ENCODE measurements at places on chromosomes 1 and 21. TPM values are rescaled to one million over a fixed set of nuclear protein-coding genes. Genes with fewer than 3 reads are reported as not detected.

GRCh38 chr1:24939040-24939674 lies 9.1 kb upstream of the RUNX3 start:
- peaks cover 43% of the 10 kb centered on the region for H3K36me3 ChIP-seq
- peaks cover 77% of the 10 kb centered on the region for H3K4me1 ChIP-seq
- no peaks in the 10 kb centered on the region for H3K27me3 ChIP-seq
- no peak overlapping the region for H3K27ac ChIP-seq
- no peak for DNase-seq

KRTAP26-1 gene
- total RNA-seq = not detected

SLC1A7 gene
- not detected for total RNA-seq

KRTAP11-1 gene
- not detected for total RNA-seq

ARF1 gene
- 267 TPM for total RNA-seq

COA6 gene
- total RNA-seq = 46.5 TPM

GRCh38 chr21:45461369-45461750 lies 56.4 kb downstream of the COL18A1 start:
- H3K4me1 ChIP-seq = no peaks in the 10 kb centered on the region
- no peak overlapping the region for H3K4me3 ChIP-seq
- H3K27me3 ChIP-seq = peaks cover 14% of the 10 kb centered on the region
- H3K36me3 ChIP-seq = no peaks in the 10 kb centered on the region
- DNase-seq = no peak

DNA sequence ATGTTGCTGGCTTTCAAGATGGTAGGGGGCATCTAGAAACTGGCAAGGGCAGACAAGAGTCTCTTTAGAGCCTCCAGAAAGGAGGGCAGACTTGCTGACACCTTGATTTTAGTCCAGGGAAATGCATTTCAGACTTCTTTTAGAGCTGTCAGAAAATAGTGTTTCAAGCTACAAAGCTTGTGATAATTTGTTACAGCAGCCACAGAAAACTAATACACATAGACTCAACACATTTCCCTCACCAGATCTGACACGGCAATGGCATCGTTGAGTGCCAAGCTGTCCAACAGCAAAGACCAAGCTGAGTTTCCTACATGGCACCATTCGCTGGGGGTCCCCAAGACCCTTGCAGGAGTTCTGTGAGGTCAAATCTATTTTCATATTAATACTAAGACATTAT lies 62.0 kb downstream of the SLC9A1 start:
- H3K4me1 ChIP-seq = peaks cover 6% of the 10 kb centered on the region
- no peak for DNase-seq
- H3K27ac ChIP-seq = no peak overlapping the region
- H3K27me3 ChIP-seq = no peaks in the 10 kb centered on the region

DNA sequence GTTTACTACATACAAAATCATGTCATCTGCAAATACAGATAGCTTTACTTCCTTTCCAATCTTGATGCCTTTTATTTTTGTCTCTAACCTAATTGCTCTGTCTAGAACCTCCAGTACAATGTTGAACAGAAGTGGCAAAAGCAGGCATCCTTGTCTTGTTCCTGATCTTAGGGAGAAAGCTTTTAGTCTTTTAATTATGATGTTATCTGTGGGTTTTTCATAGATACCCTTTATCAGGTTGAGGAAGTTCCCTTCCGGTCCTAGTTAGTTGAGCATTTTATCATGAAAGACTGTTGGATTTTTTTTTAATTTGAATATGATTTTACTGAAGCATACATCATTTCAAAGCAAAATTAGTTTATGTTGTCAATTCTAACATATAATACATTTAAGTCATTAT lies 45.7 kb upstream of the DISC1 start:
- no peak for DNase-seq
- no peaks in the 10 kb centered on the region for H3K27me3 ChIP-seq
- no peak overlapping the region for H3K27ac ChIP-seq
- H3K4me3 ChIP-seq = no peak overlapping the region
